ENCODE measurements at places on chromosomes 16 and 17.

- DNase-seq, result no peak
These were observed 5.3 kb upstream of the COL1A1 start for GRCh38 chr17:50206604-50207293.

DNA sequence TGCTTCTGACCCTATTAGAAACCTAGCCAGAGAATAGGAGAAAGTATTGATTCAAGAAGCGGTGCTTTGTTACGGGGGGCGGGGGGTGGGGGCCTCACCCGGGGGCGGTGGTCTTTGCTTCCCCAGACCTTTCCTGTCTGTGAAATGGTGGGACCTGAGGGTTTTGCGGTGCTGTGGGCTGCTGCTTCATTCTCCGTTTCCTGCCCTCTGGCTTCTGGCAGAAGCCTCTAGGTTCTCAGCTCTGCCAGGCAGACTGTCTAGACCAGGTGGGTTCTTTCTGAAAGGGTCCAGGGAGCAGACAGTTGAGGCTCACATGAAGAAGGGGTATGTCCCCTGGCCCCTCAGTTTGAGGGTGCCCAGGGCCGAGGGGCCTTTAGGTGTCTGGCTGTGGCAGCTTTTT lies 14.0 kb downstream of the GSE1 start:
- peak; percentile 28 for DNase-seq

GRCh38 chr17:74088285-74088933 lies 115.1 kb upstream of the RPL38 start:
- no peak for DNase-seq

- no peak for DNase-seq
These were observed 8.6 kb downstream of the BRD7 start for GRCh38 chr16:50360033-50360778.

DNA sequence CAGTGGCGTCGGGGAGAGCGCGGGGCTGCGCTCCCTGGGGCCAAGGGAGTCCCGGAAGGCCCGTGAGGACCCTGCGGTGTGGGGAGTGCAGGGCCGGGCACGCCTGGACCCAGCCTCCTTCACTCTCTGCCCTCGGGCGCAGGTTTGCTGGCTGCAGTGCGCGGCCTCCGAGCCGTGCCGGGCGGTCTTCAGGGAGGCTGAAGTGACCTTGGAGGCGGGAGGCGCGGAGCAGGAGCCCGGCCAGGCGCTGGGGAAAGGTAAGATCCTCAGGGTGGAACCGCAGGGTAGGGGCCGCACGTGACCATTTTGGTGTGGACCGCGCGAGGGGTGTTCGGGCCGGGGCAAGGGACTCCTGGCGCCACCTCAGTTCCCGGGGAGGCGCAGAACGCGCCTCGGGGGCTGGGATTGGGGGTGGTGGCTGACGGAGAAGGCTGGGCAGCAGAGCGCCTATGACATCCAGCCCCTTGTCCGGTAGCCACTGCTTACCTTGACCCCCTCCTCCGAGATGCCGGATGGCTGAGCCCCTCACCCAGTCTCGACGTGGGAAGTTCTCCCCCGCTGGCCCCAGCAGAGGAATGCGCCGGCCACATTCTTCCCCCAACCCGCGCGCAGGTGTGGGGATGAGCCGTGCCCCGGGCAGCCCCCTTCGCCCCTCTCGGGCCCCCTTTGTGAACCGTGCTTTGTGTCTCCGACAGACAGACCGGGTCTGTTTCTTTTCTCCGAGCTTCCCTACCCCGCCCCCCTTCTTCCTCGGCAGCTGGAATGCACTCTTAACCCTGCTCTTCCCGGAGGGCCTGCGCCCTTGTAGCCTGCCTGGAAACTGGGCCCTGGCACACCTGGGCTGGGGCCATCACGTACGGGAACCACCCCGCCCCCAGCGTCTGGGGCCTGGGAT lies 631 bp downstream of the CDH3 start:
- DNase-seq, result no peak

DNA sequence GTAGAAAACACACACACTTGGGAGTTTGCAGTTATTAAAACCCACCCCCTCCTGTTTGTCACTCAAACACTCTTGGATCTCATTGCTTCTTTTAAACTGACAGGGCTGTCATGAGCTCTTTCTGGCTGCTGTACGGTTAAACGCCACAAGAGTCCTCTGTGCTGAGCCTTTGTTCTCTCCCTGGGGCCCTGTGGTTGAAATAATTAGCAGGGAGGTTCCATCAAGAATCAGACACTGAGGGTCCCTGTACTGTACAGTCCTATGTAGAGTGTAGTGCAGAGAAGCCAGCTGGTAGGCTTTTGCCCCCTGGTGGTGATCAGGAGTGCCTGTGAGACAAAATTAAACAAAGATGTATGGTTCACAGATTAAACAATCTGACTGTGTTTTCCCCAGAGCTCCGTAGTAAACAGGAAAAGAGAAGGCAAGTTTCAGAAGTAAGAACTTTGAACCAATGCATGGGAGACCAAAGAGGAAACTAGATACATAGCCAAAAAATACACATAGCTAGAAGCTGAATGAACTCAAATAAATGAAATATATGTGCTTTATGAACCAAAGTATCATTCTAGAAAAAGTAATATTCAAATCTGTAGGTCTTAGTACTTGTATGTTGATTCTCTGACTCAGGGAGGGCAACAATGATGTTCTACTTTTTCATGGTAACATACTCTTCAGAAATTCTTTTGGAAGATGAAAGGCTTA lies 1.4 kb upstream of the SSH2 start:
- DNase-seq, result peak; percentile 82

GRCh38 chr16:81080233-81080632 lies 3.2 kb upstream of the C16orf46 start:
- DNase-seq, result no peak

- DNase-seq, result peak; percentile 66
These were observed at the start of gene TLCD1 for GRCh38 chr17:28726226-28726626. Gene TLCD1, minus strand, starts transcription at chr17:28726233. Its CDS starts 136 bp downstream, at chr17:28726097.

DNA sequence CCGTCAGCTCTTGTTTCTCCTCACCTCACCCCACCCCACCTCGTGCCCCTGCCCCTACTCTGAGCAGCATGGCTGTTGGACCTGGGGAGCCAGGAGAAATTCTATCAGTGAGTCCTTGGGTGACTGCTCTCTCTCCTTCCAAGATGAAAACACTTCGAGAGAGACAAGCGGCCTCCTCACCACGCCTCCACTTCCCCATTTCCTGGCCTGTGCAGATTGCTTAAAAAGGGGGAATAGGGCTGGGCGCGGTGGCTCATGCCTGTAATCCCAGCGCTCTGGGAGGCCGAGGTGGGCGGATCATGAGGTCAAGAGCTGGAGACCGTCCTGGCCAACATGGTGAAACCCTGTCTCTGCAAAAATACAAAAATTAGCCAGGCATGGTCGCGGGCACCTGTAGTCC lies 9.5 kb downstream of the DLX4 start:
- no peak for DNase-seq

- no peak for DNase-seq
These were observed 69.2 kb upstream of the TBX2 start for GRCh38 chr17:61330174-61331150.

- no peak for DNase-seq
These were observed 8.1 kb downstream of the GLIS2 start for GRCh38 chr16:4323845-4324488.

GRCh38 chr17:10757647-10758046 lies 27.8 kb upstream of the TMEM220 start:
- DNase-seq, result no peak

DNA sequence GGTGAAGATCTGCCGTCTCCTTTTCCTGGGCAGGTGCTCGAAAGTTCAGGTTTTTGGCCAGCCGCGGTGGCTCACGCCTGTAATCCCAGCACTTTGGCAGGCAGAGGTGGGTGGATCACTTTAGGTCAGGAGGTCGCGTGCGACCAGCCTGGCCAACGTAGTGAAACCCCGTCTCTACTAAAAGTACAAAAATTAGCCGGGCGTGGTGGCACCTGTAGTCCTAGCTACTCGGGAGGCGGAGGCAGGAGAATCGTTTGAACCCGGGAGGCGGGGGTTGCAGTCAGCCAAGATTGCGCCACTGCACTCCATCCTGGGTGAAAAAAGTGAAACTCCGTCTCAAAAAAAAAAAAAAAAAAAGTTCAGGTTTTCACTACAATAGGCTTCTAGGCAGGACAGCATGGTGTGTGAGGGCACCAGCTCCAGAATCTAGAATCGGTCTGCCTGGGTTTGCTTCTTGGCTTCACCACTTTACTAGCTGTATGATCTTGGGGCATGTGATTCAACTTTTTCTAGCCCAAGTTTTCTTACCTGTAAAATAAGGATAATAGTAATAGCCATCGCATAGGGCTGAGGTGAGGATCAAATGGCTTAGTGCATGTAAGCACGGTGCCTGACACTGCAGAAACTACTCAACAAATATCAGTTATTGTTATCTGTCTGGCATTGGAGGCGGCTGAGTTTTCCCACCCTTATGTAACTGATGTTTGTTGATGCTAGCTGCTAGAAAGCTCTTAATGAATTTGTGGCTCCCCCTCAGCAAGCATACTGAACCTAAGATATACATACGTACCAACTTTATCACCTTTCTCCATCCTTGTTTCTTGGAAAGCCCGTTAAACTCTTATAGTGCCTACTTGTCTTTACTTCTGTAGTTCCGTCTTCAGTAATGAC lies 1.3 kb downstream of the PSMD12 start:
- no peak for DNase-seq

Measured in activated CD4-positive, alpha-beta T cell treated with anti-CD3 and anti-CD28 coated beads, Interleukin-2, amount 10 ng/mL, durations not matched to agents 7 days and 5 days (primary cell).